ENCODE measurements at places on chromosomes 3 and 15. TPM values are rescaled to one million over a fixed set of nuclear protein-coding genes. Genes with fewer than 3 reads are reported as not detected.

NPAP1 gene
- total RNA-seq, result not detected

DNA sequence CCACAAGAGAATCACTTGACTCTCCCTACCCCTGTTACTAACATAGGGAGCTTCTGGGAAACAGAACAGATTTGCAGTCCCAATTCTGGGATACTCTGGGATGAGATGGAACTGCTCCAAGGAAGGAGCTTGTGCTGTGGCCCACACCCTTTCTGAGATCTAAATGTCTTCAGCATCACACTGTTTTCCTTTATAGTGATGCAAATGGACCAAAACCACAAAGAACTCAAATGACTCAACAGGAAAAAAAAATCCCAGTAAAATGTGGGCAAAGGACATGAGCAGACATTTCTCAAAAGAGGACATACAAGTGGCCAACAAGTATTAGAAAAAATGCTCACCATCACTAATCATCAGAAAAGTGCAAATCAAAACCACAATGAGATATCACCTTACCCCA, 155.6 kb downstream of the NECTIN3 start:
- DNase-seq, result peak; percentile 71

THRB gene
- total RNA-seq, result 0.36 TPM

- DNase-seq, result peak; percentile 95
These were observed 299.6 kb upstream of the C2CD4B start for GRCh38 chr15:62464705-62465104.

IDH3A gene
- 30.4 TPM for total RNA-seq

- no peak for DNase-seq
These were observed 56.7 kb upstream of the MCF2L2 start for GRCh38 chr3:183485093-183485492.

GRCh38 chr3:83096-83495, 113.5 kb upstream of the CHL1 start:
- no peak for DNase-seq

FOXL2 gene
- under 0.01 TPM for total RNA-seq

- peak; percentile 75 for DNase-seq
These were observed 29.2 kb downstream of the XXYLT1 start for GRCh38 chr3:195241592-195242355.

DNA sequence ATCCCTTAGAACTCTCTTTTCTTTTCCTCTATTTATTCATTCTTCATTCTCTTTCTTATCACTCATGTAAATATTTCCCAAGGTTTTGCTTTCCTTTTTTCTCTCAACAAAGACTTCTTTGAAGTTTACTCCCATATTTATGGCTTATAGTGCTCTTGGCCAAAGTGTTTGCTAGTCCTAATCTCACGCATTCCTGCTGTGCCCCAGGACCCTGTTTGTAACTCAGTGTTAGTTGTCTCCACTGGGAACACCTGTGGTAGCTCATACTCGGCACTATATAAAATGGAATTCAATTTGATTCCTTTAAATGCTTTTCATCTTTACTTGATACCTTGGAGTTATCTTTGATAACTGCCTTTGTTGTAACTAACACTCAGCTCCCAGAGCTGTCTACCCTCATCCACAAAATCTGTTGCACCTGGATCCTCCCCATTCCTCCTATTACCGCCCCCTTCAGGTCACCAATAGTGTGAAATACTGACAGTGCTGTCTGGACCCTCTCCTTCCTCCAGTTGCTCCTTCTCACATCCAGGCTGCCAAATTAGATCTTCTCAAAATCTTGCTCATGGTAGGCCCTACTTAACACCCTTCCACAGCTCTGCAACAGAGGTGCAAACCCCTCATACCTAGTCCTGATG, 76.8 kb downstream of the TIGIT start:
- no peak for DNase-seq

GRCh38 chr3:23481616-23482278, 278.6 kb downstream of the UBE2E2 start:
- DNase-seq, result no peak

CLDN16 gene
- under 0.01 TPM for total RNA-seq

DNA sequence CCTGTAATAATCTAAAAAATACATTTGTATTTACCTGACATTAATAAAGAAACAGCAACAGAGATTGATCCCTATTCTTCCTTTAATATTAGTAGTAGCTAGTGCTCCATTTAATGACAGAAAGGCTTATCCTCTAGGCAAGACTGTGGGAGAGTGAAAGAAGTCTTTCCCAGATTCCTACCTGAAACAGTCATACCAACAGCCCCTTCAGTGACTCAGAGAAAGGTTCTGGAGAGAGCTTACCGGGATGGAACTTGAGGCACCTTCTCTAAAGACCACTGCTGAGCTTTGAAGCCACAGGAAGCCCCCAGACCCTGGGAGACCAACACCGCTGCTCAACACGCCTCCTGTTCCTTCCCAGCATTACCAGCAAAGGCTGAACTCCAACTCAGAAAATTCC, 66.9 kb upstream of the FGF12 start:
- peak; percentile 43 for DNase-seq

NUP210 gene
- total RNA-seq, result under 0.01 TPM

- DNase-seq, result no peak
These were observed 3.6 kb downstream of the COL8A1 start for GRCh38 chr3:99641982-99642381.

DNA sequence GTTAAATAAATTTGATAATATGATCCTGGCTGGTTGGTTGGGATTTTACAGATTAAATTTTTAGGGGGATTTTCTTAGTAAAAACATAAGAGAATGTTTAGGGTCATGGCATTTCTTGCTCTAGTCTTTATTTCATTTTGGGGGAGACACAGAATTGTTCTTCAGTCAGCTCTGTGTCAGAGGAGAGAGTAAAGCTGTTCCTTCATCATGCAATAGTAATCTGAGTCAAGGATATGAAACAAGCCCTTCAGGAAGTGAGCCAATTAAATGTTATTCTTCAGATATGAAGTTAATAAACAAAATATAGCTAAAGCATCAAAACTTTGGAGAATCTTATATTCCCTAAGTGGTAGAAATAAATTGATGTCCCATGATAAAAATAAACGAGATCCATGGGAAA, 22.9 kb upstream of the SLC4A7 start:
- DNase-seq, result peak; percentile 58

CKMT1A gene
- not detected for total RNA-seq

ANKRD28 gene
- total RNA-seq, result 223 TPM

- DNase-seq, result no peak
These were observed 86.0 kb downstream of the DTWD1 start for GRCh38 chr15:49706805-49707204.

C3orf49 gene
- not detected for total RNA-seq

C15orf39 gene
- total RNA-seq, result 6.5 TPM

- no peak for DNase-seq
These were observed 30.0 kb upstream of the ZNF280D start for GRCh38 chr15:56763141-56763895.

DNA sequence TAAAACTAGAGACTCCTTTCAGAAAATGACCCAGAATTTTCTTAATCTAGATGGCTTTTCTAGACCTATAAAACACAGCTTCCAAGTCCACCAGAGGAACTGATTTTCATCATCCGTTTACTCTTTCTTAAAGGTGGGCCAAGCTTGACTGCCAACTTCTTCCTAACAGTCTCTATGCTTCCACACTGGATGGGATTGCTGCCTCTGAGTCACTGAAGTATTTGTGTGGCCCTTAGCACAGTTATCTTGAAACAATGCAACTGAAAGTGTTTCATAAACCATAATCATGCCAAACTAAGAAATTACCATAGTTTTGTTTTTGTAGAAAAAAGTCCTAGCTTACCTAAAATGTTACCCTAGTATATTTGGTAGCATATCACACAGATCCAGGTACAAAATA, 985.7 kb downstream of the TUSC7 start:
- DNase-seq, result peak; percentile 1

DNA sequence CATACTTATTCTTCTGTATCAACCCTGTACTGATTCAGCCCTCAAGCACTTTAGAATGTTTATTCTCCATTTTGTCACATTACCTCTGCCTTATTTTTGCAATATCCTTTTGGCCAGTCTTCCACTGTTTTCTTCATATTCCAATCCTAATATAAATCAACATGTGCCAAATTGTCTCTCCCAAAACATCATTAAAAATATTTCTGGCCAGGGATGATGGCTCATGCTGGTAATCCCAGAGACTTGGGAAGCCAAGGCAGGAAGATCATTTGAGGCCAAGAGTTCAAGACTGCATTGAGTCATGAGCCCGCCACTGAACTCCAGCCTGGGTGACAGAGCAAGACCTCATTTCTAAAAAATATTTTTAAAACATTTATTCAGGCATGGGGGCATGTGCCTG, 641.4 kb upstream of the CBLB start:
- DNase-seq, result no peak

DNA sequence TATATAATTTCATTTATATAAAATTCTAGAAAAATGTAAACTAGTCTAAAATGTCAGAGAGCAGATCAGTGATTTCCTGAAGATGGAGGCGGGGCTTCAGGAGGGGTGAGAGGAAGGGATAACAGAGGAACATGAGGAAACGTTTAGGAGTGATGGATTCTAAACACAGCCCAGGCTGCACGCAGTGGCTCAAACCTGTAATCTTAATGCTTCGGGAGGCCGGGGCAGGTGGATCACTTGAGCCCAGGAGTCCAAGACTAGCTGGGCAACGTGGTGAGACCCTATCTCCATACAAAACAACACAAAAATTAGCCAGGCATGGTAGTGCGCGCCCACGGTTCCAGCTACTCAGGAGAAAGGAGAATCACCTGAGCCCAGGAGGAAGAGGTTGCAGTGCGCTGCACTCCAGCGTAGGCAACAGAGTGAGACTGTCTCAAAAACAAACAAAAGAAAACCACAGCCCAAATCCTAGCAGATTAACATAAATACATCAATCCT, 18.0 kb upstream of the IQCF1 start:
- no peak for DNase-seq

BCHE gene
- total RNA-seq, result not detected

GRCh38 chr3:188701485-188701969, 470.2 kb upstream of the TPRG1 start:
- DNase-seq, result no peak
